ENCODE measurements at places on chromosomes 1 and 21.

- no peak for DNase-seq
Observed at GRCh38 chr21:33259428-33259827, 6.7 kb upstream of the IL10RB start.

DNA sequence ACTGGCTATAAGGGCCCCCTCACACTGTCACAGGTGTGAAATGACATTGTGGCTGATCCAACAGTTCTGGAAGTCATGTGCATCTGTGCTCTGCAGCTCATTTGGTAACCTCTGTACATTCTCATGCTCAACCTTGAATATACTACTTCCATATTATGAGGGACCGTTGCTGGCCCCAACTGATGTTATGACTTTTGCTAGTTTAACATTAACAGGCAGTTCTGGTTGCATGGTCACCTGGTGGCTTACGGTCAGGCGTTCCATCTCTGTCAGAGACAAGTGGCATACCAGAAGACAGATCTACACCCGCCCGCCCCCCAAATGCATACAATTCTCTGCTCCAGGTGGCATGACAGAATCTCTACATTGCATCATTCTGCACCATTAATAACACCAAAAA lies 6.0 kb upstream of the DIP2A start:
- DNase-seq: no peak

- no peak for DNase-seq
Observed at GRCh38 chr1:151347523-151348246, 633 bp upstream of the RFX5 start.

GRCh38 chr1:18901952-18902522 lies 318 bp downstream of the ALDH4A1 start:
- no peak for DNase-seq

- DNase-seq: no peak
Observed at GRCh38 chr21:26794597-26795411, 50.4 kb downstream of the ADAMTS1 start.

DNA sequence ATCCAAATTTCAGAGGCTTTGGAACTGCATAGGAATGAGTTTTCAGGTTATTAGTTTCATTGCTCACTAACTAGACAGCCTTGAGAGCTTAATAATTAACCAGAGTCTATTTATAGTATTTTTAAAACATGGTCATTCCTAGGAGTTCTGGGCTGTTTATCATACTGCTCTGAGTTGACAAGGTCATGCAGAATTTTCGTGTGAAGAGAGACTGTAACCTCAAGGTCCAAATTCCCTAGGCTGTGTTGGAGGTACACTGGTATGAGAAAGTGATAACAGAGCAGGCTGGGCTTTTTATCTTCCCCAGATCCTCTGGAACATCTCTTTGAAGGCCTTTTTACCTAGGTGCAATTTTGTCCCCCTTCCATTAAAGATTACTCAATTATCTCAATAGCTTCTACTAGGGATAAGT lies 736.3 kb downstream of the LTN1 start:
- no peak for DNase-seq

- DNase-seq: no peak
Observed at GRCh38 chr21:33668180-33668579, 25.9 kb downstream of the ITSN1 start.

DNA sequence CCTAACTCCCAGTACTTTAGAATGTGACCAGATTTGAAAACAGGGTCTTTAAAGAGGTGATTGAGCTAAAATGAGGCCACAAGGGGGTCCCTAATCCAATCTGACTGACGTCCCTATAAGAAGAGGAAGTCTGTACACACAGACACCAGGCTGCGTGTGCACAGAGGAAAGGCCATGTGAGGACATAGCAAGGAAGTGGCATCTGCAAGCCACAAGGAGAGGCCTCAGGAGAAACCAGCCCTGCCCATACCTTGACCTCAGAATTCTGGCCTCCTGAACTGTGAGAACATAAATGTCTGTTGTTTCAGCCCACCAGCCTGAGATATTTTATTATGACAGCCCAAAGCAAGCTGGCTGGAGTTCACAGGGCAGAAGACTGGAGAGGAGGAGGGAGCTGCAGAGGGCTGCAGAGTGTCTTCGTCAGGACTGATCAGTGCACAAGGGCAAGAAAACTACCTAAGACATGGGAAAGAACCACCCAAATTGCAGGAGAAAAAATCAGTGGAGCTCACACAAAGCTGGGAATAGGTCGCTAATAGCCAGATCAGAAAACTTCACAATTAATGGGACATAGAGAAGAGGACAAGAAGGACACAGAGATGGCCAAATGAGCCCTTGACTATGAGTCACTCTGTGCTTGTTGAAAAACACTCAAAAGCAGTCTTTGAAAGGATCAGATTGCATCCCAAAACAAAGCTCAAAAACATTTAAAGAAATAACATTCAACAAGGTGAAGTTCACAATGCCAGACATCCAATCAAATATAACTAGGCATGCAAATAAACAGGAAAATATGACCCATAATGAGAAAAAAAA lies 14.1 kb upstream of the WNT9A start:
- no peak for DNase-seq

DNA sequence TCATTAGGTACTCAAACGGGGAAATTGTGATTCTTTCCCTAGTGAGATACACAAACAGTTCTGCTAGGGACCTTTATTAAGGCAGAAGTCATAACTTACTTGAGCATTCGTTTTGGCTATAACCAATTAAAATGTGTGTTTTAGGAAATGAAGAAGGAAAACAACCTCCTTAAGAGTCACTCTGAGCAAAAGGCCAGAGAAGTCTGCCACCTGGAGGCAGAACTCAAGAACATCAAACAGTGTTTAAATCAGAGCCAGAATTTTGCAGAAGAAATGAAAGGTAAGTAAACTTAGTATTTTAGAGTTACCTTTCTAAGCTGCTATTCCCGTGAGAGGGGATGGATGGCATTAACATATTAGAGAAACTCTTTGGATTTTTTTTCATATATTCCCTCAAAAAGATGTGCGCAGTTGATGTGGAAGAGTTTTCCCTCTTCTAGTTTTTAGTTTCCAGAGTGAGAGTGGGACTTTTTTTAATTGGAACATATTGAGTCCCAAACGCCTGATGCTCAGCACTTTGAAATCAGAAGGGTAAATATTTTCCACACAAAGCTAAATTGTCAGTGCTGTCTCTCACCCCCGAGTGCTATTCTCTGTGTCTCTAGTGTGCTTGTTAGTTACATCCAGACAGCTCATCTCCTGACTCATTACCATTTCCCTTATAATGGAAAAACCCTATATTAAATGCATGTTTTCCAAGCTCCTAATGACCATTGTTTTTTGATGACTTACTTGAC lies 34.9 kb downstream of the CENPF start:
- DNase-seq: no peak

DNA sequence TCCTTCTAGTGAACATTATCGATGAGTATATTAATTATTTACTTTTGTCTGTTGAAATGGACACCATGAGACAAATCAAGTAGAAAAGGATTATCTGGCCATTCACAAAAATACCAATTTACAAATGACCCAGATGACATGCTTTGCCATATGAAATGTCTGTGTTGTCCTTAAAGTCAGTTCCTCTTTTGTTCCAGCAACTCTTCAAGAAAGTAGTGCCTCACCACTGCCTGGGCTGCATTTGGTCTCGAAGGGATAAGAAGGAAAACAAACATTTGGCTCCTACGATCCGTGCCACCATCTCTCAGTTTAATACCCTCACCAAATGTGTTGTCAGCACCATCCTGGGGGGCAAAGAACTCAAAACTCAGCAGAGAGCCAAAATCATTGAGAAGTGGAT lies 79.6 kb downstream of the RGL1 start:
- DNase-seq: no peak

- no peak for DNase-seq
Observed at GRCh38 chr1:183651612-183652011, 1.5 kb downstream of the APOBEC4 start.

GRCh38 chr1:4848431-4848830 lies 194.0 kb downstream of the AJAP1 start:
- no peak for DNase-seq

- DNase-seq: peak; percentile 60
Observed at GRCh38 chr21:44454747-44455523, at the start of gene LRRC3. LRRC3 (plus strand) TSS chr21:44455510; CDS start chr21:44456645, 1,135 bp downstream.

GRCh38 chr1:221880182-221880581 lies 138.3 kb upstream of the DUSP10 start:
- no peak for DNase-seq

DNA sequence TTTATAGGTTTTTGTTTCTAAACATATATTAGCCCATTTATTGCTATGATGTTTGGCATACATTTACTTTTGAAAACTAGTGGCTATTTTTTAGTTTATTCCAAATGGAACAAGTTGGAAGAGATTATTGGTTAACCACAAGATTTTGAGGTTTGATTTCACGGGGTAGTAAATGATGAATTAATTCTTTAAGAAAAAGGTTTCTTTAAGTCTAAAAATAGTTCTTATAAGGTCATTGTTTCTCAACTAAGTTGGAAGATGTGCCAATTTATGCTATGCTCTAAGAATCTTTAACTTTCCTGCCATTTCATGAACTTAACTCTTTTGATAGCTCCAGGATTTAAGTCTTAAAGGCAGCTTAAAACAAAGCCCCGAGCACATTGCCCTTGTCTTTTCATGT lies 183.8 kb downstream of the LMO4 start:
- no peak for DNase-seq

DNA sequence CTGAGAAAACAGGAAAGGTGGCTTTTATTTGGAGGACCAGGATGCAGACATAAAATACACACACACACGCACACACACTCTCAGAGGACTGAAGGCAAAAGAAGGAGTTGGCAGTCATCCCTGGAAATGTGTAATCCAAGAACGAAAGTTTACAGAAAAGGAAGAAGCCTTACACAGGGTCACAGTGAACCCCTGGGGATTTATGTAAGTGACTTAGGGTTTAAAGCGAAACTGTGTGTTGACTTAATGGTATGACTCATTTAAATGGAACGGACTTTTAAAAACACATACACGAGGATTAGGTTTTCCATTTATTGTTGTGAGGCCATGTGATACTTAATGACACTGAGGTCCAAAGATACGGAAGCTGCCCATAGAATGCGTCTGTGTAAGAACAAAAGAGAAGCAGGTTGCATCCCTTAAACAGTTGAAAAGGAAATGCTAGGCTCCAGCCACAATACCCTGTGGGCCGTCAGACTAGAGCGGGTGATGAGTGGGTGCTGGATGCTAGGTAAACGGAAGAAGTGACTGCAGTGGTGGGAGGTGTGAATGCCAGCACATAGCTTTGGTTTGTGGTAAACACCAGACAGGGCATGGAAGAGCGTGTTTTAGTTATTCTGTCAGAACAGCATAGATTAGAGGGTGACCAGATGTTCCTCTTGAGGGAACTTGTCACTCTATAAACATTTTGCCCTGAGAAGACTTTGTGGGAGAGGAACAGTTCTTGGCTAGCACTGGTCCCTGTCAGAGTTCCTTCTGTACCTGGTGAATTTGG lies 21.6 kb upstream of the BCL10 start:
- DNase-seq: peak; percentile 39

- DNase-seq: no peak
Observed at GRCh38 chr1:159142726-159143510, 28.5 kb upstream of the CADM3 start.

- no peak for DNase-seq
Observed at GRCh38 chr1:234702342-234703000, 92.5 kb upstream of the IRF2BP2 start.

DNA sequence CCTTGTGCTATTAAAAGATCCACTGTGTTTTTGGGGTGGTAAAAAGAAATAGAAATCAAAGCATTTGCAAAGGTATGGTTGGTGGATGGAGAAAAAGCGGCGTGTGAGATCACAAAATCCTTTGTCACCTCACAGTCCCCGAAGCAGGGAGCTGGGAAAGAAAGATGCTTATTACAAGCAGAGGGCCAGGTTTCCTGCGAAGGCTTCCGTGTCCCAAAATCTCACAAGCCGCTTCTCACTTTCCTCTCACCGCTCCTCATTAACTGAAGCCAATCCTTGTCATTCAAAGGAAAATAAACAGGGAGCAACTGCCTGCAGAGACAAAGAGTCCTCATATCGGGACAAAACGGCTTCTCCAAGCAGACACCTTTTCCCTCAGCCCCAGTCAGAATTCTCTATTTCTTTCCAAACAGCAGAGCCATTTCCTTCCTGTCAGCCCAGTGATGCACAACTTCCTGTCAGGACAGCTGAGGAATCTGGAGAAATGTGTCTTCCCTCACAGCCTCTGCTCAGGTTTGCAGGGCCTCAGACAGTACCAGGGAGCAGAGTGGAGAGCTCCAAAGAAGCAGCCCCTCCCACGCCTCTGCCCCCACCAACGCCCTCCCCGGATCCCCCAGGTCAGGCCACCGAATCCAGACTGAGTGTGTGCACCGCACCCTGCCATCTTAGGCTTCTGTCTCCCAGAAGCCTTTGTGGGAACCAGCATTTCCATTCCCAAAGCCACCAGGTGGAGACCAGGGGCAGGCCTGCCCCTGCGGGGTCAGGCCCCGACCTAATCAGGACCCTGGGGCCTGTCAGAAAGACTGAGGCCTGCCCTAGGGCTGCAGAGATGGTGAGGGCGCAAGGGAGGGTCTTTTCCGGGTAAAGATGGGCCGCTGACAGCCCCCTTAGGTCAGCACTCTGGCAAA lies 29.6 kb downstream of the KCNN3 start:
- DNase-seq: no peak

DNA sequence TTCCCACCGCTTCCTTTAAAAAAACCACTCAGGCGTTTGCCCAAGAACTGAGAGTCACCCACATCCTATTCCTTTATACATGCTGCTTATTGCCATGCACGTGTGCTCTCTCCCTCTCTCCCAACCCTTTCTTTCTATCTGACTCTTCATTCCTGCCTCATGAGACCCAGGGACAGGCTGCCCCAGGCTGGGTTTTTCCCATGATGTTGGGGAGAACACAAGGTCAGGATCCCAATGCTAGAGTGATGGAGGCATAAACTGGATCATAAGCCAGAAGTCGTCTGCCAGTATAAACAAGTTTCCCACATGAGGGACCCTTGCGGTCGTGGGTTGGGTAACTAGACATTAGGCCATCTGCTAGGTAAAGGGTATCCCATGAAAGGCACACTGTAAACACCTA lies 64.9 kb downstream of the CD2 start:
- no peak for DNase-seq

- no peak for DNase-seq
Observed at GRCh38 chr1:202812176-202813026, 1.6 kb downstream of the PCAT6 start.

GRCh38 chr1:8712413-8713231 lies 104.8 kb downstream of the RERE start:
- no peak for DNase-seq

GRCh38 chr1:201507360-201507675 lies 395 bp upstream of the CSRP1 start:
- no peak for DNase-seq

GRCh38 chr21:45441431-45442255 lies 36.7 kb downstream of the COL18A1 start:
- no peak for DNase-seq

- DNase-seq: no peak
Observed at GRCh38 chr21:42234464-42235241, 15.7 kb downstream of the ABCG1 start.

DNA sequence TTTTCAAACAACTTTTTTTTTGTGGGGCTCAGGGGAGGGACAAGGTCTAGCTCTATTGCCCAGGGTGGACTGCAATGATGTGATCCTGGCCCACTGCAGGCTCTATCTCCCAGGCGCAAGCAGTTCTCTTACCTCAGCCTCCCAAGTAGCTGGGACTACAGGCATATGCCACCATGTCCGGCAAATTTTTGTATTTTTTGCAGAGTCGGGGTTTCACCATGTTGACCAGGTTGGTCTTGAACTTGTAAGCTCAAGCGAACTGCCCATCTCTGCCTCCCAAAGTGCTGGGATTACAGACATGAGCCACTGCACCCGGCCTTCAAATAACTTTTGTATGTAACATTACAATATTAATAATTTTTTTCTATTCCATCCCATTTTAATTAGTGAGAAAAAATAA lies 33.0 kb downstream of the RAB3GAP2 start:
- no peak for DNase-seq

- no peak for DNase-seq
Observed at GRCh38 chr1:147292012-147292411, 49.5 kb downstream of the CHD1L start.
